ENCODE measurements at places on chromosomes 12 and 14.

DNA sequence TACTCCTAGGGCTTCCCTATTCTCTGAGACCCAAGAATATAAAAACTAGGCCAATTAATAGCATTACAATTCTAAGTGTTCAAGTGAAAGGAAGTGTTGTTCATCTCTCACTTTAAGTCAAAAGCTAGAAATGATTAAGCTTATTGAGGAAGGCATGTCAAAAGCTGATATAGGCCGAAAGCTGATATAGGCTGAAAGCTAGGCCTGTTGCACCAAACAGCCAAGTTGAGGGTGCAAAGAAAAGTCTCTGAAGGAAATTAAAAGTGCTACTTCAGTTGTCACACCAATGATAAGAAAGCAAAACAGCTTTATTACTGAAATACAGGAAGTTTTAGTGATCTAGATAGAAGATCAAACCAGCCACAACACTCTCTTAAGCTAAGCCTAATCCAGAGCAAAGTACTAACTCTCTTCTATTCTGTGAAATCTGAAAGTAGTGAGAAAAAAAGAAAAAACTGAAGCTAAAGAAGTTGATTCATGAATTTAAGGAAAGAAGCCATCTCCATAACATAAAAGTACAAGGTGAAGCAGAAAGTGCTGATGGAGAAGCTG, 68.9 kb downstream of the SLC6A15 start:
- no peak for DNase-seq

- no peak for DNase-seq
Observed at GRCh38 chr12:67578976-67579661, 69.4 kb upstream of the DYRK2 start.

DNA sequence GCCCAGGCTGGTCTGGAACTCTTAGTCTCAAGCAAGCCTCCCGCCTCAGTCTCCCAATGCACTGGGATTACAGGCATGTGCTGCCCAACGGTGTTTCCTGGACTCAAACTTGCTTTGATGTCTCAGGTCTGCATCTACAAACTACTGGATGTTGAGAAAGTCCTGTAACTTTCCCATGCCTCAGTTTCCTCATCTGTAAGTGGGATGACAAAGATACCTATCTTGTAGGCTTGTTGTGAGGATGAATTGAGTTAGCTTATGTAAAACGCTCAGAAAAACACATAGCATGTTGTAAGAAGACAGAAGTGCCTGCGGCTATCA, 63.6 kb upstream of the NUDT4 start:
- DNase-seq: no peak

- DNase-seq: no peak
Observed at GRCh38 chr12:17878714-17879113, 211.3 kb downstream of the RERGL start.

GRCh38 chr14:74563233-74563585, 48.8 kb downstream of the LTBP2 start:
- no peak for DNase-seq

DNA sequence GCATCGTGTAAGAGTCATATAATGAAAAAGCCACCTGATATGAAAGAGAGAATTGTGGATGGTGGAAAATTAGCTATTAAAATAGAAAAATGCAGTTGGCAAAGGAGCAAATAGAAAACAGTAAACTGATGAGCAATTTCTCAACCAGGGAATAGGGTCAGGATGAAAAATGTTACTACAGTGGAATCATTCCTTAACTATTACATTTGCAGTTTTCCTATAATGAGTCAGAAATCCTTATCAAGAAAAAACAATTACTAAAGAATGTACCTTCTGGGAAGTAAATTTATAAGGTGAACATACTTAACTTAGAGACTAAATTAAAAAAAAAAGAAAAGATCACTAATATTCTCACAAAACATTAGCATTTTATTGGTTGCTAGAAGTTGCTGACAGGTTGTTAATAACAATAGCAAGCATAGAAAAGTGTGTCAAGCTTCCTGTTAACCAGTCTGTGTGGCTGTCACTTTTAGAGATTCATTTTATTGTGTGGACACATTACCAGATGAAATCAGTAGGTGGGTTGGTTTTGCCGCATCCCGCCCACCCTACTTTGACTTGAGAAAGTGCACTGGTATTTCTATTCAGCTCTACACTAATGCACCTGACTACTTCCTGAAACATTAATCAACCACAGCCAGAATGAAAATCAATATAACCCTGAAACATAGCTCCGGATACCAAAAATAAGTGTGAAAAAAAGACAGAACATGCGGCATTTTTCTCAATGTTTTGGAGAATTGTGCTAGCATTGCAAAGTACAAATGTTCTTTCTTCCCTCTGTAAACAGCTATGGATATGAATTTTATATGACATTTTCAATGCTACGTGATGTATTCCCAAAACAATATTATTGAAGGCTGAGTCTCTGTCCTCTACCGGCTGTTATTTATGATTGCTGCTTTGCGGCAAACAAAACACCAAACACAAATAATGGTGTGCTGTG, 576.7 kb downstream of the SLC16A7 start:
- DNase-seq: no peak

DNA sequence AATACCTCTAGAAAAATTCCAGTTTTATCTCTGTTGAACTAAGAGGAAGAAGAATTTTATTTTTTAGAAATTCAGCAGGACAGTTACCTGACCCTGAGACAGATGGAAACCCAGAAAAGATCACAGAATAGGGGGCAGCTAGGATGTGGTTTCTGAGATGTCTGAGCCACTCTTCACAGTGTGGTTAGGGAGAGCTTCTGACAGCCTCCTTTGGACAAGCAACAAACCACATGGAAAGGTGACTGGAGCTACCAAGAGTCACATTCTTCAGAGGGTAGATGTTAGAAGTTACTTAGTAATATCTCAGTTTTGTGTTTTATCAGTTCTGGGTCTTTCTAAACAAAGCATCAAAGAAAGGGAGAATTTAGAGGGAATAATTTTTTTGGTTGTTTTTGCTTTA, 117.3 kb upstream of the NAP1L1 start:
- no peak for DNase-seq

- no peak for DNase-seq
Observed at GRCh38 chr14:91893007-91893406, 25.7 kb upstream of the TC2N start.

- DNase-seq: no peak
Observed at GRCh38 chr12:29350080-29350479, 30.9 kb downstream of the ERGIC2 start.

- DNase-seq: no peak
Observed at GRCh38 chr14:29240066-29240465, 473.5 kb downstream of the FOXG1 start.

- no peak for DNase-seq
Observed at GRCh38 chr12:41683513-41684240, 461.0 kb downstream of the GXYLT1 start.

- no peak for DNase-seq
Observed at GRCh38 chr12:57389033-57389432, 41.8 kb downstream of the R3HDM2 start.

GRCh38 chr12:8871068-8871467, 43.2 kb upstream of the PHC1 start:
- no peak for DNase-seq

DNA sequence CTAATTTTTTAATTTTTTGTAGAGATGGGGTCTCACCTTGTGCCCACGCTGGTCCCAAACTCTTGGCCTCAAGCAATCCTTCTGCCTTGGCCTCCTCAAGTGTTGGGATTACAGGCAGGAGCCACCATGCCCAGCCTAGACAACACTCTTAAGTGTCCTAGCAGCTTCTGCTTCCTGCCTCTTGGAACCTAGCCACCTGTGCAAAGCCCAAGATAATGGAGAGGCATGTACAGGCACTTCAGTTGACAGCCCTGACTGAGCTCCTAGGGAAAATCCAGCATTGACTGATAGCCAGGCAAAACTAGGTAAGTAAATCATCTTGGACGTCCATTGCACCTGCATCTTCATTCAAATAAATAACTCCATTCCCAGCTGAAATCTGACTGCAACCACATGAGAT, 15.5 kb downstream of the COX14 start:
- DNase-seq: no peak

GRCh38 chr12:98799822-98800221, 154.7 kb downstream of the APAF1 start:
- no peak for DNase-seq

- DNase-seq: no peak
Observed at GRCh38 chr12:41073633-41074472, 114.3 kb upstream of the PDZRN4 start.

DNA sequence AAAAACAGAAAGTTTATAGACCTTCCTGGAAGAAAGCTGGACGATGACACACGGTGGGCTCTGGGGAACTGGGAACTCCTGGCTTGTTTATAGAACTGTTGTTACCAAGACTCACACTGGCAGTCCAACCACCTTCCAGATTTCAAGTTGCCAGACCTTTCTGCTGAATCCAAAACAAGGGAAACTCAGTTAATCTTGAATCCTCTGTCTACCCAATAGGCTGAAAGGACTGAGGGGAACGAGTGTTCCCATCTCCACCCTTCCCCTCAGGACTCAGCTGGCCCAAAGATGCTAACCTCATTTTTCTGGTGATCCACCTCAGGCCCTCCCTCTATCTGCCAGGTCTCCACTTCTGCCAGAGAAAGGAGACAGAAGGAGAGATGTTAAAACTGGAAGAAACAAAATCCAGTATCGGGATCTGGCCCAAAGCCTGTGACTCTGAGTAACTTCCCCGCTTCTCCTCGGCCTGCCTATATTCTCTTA, 231.4 kb downstream of the ANO2 start:
- no peak for DNase-seq

DNA sequence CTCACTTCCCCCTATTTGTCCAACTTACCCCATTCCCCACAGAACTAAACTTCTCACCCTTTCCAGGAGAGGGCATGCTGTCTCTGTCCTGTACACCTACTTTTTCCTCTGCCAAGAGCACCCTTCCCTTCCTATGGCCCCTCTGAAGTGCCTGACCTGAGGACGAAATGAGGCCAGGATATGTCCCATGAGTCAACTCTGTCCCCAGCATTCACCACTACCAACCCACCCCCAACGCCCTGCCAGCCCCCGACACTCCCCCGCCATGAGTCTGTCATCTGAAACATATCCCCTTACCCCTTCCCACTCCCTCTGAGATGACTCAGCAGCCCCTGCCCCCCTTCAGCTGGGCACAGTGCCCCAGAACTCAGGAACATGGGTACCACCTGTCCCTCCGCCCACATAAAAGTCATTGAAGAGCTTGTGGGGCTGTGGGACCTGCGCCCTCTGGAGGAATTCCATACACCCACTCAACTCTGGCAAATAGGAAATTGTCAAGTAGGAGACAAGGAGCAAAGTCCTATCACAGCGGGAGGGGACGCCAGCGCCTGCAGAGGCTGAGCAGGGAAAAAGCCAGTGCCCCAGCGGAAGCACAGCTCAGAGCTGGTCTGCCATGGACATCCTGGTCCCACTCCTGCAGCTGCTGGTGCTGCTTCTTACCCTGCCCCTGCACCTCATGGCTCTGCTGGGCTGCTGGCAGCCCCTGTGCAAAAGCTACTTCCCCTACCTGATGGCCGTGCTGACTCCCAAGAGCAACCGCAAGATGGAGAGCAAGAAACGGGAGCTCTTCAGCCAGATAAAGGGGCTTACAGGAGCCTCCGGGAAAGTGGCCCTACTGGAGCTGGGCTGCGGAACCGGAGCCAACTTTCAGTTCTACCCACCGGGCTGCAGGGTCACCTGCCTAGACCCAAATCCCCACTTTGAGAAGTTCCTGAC, 26.3 kb downstream of the ITGA7 start:
- no peak for DNase-seq

DNA sequence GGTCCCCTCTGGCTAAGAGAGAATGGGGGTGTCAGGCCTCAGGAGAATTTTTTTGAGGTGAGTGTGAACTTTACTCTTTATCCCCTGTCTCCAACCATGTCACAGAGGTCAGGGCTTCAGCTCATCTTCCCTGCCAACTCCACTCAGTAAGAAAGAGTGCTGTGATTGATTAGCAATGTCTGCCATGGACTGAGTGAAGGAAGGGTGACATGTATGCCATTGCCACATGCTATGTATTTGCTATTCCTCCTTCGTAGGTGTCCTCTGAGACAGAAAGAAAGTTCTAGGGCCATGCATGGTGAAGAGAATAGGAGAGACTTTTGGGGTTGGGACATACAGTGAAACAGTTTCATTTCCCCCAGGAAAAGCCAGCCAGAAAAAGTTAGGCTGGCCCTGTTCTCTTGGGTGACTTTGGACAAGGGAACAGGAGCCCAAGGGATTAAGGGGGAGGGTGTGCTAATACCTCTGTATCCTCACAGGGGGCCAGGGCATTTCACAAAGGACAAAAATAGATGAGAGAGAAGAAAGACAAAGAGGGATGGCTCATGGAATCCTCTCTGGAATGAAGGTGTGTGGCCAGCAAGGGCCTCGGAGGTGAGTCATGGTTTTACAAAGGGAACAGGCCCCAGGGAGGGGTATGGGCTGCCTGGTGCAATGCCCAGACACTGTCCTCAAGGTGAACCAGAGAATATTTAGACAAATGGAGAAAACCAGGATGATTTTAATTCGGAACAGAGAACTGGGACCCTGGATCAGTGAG, 13.9 kb upstream of the MYL2 start:
- no peak for DNase-seq

DNA sequence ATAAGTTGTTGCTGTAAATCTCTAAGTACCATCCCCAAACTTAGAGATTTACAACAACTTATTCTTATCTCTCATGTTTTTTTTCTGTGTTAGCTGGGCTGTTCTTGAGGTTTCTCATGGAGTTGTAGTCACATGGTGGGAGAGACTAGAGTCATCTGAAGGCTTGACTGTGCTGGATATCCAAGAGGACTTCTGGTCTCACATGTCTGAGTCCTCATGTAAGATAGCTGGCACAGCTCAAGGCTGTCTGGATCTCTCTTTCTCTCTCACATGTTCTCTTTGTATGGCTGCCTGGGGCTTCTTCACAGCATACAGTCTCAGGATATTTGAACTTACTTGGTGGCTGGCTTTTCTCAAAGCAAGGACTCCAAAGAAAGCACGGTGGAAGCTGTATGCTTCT, 63.8 kb downstream of the DACT1 start:
- DNase-seq: no peak

DNA sequence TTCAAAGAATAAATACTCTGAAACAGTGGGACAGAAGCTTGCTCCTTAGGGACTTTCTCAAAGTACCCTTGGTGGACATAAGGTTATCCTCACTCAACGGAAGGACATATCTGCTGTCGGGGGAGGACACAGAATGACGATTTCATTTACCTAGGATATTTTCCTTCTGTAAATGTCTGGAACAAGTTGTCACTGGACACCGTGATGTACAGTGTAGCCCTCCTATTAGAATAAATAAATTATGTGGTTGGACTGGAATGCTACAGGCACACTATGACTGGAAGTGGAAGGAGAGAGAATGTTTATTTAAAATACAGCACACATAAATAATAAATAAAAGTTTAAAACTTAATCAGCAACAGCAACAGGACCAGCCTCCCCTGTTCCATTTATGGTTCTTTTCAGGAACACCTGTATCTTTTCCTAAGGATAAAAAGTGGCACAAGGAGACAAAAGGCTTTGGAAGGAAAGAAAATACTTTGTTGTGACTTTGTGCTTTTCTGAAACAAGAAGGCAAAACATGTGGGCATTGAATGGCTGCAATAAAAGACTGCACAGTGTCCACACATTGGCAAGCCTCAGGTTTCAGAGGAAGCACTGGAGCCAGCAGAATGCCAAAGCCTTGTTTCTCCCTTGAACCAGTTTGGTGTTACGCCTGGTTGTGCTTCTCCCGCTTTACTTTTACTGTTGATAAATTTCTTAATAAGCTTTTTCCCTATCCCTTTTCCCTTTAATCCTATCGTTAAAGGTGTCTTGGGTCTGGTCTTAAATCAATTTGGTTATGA, 36.8 kb downstream of the FGD4 start:
- no peak for DNase-seq

GRCh38 chr12:131366261-131366871, 344.5 kb upstream of the SFSWAP start:
- DNase-seq: no peak

GRCh38 chr12:57604454-57604991, at the start of gene DTX3:
Gene DTX3 (plus strand): TSS chr12:57604824. CDS start chr12:57606518, 1,694 bp downstream.
- DNase-seq: no peak
